Mesangial cell (primary cell): ENCODE measurements at places on chromosomes 5 and 9. TPM values are rescaled to one million over a fixed set of nuclear protein-coding genes. Genes with fewer than 3 reads are reported as not detected.

The PAPPA gene
- 8.4 and 9.5 TPM in 2 replicates for total RNA-seq

The TAF1L gene
- not detected in 2 replicates for total RNA-seq

The PCDHA1 gene
- total RNA-seq = under 0.01 and 0.16 TPM in 2 replicates

The NUTM2G gene
- not detected in 2 replicates for total RNA-seq
